Mucosa of descending colon (tissue), 3 donors: ENCODE measurements at places on chromosomes 6 and 20.
A peak's percentile ranks its signal among the peaks of the same experiment; 100 is the strongest.

DNA sequence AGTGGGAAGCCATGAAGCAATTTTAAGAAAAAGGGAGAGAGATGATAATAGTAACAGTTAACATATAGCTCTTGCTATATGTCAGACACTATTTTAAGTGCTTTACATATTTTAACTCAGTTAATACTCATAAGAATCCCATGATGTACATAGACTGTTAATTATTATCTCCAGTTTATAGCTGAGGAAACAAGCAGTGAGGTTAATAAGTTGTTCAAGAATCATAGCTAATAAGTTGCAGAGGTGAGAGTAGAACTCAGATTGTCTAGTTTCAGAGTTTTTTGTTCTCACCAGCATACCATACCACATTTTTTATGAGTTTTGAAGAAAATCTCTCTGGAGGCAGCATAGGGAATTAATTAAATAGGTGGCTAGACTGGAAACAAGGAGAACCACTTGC lies 144.6 kb upstream of the MMS22L start:
- DNase-seq = no peak

DNA sequence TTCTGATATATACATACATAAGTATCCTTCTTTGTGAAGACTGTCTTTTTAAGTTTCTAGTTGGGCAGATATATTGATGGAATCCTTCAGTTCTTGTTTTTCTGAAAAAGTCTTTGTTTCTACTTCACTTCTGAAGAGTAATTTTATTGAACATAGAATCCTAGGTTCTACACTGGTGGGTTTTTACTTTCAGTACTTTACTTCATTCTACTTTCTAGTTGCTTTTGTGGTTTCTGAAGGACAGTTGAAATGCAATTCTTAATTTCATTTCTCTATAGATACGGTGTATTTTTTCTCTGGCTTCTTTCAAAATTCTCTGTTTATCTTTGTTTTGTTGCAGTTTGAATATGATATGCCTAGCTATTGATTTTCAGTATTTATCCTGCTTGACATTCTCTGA lies 105.3 kb downstream of the HMGCLL1 start:
- DNase-seq = no peak

- DNase-seq = no peak
Observed at GRCh38 chr6:111842271-111842822, 30.9 kb downstream of the FYN start.

DNA sequence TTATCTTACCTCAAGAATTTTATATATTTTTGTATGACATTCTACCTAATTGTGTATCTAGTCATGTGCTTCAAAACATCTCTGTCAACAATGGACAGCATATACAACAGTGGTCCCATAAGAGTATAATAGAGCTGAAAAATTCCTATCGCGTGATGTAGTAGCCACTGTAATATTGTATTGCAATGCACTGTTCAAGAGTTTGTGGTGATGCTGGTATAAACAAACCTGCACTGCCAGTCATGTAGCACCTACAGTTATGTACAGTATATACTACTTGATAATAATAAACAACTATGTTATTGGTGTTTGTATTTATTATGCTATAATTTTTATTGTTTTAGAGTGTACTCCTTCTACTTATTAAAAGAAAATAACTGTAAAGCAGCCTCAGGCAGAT lies 672.7 kb downstream of the CD109 start:
- no peak for DNase-seq

DNA sequence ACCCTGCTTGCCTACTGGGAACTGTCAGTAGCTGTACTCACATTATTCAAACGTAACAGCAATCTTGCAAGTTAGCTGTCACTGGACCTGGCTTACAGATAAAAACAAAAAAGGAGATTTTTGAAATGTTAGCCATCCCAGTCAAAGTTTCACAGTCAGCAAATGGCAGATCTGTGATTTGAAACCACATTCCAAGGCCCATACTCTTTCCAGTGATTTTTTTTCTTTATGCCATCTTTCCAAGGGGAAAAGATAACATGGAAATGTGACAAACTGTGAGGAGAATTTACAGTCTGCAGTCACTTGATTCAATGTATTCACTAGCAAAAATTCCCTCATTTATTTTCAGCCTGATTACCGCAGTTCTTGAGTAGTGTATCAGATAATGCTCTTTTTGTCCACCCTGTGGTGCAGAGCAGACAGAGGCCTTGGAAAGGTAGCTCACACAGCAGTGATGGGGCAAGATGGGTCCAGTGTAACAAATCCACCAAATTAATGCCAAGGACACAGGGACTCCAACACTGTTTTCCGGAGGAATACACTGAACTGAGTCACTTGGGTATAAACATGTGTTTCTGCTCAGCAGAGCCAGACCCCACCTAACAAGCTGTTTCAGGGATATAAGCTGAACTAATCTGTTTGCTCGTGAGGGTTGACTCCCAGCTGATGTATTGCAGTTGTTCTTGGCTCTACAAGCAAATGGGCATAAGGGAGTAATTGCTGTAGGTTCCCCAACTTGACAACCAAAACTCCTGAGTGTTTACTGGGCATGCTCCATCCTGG lies 49.9 kb upstream of the ADGRF1 start:
- no peak for DNase-seq

DNA sequence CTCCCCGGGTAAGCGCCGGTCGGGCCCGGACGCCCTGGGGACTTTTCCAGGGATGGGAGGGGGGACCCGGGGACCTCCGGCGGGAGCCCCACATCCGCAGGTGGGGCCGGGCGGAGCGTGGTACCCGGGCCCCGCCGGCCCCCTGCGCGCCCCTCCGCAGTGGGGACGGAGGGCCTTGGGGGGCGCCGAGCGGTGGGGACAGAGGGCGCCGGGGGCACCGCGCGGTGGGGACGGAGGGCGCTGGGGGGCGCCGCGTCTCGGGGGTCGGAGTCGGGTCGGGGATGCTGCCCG lies 270 bp downstream of the PLEKHG1 start:
- no peak for DNase-seq

DNA sequence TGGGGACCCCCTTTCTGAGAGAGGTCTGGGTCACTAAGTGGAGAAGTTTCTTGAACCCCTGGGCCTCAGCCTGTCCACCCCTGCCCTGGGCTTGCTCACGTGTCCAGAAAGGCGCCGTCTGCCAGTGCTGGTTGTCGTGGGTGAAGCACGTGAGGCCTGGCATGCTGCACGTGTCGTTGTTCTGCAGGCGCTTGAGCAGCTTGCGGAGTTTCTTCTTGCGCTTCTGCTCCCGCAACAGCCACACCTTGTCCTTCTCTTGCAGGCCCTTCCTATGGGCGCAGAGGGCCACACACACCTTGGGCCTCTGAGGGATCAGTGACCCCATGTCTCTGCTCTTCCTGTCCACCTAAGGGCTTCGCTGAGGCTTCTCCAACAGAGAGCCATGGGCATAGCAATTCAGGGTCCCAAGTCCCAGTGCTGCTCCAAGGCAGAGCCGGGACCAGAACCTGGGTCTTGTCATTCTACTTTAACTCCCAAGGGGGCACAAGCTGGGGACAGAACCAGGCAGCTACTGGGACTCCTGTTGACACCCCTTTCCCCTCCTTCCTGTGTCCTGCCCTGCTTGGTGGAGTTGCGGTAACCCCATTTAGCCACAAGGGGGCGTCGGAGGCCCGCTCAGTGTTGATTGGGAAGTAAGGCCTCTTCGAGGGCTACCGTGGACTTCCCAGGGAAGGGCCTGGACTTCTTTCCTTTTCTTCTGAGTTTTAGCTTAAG lies 121.8 kb downstream of the SULF2 start:
- peak; percentile 75 for DNase-seq

DNA sequence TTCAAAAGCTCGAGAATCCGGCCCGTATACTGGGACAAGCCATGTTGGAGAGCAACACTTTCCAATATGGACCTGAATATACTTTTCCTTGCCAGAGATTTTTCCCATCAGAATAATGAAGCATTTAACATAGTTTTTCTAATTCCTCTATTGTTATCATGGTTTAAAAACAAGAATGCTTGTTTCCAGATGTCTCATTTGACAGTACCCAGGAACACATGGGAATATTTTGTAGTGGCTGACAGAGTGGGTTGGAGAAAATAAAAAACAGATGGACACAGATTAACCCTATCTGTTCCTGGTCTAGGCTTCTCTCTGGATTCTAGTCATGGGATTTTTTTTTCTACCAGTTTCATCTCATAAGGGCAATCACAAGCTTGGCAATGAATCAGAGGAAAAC lies 164.8 kb upstream of the CEP162 start:
- DNase-seq = no peak

- no peak for DNase-seq
Observed at GRCh38 chr6:140867336-140867735, 1265.4 kb upstream of the GJE1 start.

GRCh38 chr6:151392427-151392826 lies 1.1 kb upstream of the ZBTB2 start:
- no peak for DNase-seq

DNA sequence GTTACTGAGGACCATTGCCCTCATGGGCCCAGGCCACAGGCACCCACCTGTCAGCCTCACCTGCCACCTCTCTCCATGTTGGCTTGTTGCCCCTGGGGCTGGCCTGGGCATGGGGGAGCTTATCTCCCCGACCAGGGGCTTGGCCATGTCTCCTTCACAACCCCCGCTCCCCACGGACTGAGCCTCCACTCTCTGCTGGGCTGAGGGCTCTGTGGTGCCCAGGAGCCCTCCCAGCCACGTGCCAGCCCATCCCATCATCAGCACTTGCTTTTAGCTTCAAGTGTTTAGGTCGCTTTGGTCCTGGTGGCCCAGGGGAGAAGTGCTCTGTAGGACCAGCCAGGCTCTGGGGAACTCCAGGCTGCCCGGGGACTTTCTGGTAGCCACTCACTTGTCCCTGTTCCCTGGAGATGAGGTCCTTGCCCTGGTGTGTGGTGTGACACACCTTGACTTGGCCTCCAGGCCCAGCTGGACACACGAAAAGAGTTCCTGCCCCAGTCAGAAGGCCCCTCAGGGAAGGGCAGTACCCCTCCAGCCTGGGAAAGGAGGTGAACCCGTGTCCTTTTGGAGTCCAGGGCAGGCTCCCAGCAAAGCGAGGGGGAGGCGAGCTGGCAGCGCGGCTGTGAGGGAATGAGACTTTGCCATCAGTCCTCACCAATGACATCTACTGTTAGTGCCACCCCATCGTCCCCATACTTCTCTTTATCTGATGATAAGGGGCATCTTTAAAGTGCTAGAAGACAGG lies 352.6 kb downstream of the ZFAND3 start:
- no peak for DNase-seq

GRCh38 chr20:56422076-56422823 lies 10.2 kb downstream of the CASS4 start:
- no peak for DNase-seq

- no peak for DNase-seq
Observed at GRCh38 chr6:113143206-113143605, 713.9 kb upstream of the MARCKS start.

DNA sequence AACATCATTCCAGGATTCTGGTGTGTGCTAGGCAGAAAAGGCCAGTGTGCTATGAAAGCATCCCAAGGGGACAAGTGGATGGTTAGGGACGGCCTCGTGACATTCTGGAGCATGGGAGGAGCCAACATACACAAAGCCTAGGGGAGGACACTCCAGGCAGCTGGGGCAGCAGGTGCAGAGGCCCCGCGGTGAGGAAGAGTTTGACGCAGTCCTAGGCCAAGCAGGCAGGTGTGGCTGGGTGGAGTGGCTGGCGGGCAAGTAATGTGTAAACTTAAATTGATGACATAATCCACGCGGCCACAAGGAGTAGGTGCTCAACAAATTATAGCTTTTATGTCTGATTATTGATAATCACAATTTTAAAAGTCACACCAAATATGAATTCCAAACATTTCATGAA lies 93.6 kb downstream of the TMEM242 start:
- peak; percentile 81 for DNase-seq

DNA sequence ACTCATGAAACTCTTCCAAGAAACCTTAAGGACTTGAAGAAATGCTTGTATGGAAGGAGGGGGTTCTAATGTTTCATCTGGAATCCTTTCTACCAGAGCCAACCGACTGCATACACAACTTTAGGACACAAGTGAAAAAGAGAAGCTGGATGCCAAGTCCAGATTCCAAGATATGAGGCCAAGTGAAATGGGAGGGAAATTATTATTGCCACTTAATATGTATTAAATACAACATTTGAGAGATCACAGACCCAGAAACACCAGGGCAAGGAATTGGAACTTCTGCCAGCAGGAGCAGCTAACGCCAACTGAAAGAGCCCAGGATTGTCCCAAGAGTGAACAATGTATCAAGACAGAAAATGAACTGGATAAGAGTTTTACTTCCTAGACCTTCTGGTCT lies 144.2 kb downstream of the ARHGAP18 start:
- no peak for DNase-seq

DNA sequence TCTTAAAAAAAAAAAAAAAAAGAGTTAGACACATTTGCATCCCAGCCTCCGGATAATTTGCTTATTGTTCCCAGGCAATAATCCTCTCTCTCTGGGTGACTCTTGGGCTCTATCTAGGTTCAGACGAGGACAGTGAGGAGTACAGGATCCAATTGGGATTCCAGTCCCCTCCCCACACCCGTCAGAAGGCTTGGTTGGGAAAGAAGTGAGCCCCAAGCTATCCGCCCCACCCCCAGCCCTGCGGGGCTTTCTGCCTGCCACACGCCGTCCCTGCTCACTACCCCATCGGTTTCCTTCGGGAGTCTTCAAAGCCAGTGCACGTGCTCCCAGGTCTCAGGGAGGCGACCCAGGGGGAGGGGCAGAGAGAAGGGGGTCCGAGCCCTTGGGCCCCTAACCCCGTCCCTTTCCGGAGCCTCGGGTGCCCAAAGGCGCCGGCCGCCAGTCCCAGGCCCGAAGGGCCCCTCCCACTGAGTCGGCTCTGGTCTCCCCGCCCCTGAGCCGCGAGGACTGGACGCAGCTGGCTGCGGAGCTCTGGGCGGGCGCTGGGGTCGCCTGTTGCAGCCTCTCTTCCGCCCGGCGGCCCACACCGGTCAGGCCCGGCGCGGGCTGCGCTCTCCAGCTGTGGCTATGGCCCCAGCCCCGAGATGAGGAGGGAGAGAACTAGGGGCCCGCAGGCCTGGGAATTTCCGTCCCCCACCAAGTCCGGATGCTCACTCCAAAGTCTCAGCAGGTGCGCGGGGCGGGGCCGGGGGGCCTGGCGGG lies 2.5 kb downstream of the MYMX start:
- peak; percentile 78 for DNase-seq

DNA sequence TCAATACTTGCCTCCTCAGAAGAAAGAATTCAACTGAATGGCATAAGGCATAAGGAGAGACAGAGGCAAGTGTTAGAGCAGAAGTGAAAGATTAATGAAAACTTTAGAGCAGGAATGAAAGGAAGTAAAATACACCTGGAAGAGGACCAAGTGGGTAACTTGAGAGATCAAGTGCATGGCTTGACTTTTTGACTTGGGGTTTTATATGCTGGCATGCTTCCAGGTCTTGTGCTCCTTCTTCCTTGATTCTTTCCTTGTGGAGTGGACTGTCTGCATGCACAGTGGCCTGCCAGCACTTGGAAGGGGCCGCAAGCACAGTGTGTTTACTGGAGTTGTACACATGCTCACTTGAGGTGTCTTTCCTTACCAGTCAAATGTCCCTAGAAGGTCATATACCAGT lies 222.1 kb upstream of the UFL1 start:
- no peak for DNase-seq

DNA sequence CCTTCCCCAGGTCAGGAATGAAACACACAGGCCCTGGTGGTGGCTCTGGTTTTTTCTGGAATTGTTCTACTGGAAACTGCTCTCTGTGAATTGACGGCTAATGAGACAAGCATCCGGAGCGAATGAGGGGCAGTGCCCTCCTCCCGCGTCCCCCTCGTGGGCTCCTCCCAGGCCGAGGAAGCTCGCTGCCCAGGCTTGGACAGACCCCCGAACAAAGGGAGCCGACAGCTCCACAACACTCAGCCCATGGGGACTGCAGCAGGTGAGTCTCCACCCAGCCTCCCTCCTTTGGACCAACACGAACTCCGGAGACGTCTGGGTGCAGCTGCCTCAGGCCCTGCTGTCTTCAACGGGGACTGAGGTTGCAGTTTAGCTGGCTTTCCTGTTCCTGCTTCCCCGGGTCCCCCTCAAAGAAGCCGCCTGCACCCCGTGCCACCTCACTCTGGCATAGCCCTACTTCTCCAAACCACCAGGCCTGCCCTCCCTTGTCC lies 31.3 kb upstream of the AFDN start:
- peak; percentile 37 for DNase-seq
